GM12892 (cell line): ENCODE measurements at places on chromosomes 4 and X.

DNA sequence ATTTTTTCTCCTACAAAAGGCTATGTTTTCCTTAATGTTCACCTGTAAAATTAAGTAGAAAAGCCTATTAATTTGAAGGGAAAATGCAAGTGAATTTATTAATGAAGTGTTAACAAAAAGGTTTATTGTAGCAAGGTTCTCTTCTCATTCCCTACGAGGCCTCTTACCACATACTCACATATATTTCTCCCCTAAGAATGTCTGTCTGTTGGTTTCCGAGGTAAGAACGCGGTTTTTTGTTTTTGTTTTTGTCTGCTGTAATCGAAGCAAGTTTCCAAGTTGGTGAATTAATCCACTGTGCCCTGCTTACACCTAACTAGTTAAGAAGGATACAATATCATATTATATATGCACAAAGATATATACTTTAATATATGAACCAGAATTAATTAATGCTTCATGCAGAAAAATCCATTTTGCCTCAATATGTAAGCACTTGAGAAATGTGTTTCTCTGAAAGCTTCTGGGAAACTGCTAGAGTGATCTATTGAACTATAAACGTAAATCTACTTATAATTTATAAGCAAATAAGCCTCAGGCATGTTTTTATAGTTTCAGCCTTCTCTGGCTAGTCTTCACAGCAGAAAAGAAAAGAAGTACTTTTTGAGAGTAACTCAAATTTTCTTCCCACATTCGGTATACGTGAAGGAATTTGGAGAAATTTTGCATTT lies 120.8 kb downstream of the EGF start:
- no peak for DNase-seq

GRCh38 chr4:45199736-45200135 lies 473.4 kb upstream of the GNPDA2 start:
- no peak for DNase-seq

DNA sequence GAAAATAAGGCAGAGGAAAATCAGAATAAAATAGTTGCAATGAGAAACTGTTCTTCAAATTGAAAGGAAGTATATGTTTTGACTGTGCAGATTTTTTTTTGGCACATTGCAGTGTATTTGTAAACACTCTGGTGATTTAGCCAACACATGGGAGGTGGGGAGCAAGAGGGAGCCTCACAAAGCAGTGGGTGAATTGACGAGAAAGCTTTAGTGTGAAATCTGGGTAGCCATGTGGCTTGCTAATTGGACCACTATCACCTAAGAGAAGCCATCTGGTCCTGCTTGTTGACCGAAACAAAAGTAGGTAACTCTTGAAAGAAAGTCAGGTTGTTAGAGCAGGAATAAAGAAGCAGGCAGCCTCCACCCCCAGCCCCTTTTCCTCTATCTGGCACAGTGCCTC lies 10.4 kb downstream of the CLCN5 start:
- DNase-seq, result no peak

GRCh38 chr4:147492306-147492705 lies 11.4 kb downstream of the EDNRA start:
- no peak for DNase-seq

DNA sequence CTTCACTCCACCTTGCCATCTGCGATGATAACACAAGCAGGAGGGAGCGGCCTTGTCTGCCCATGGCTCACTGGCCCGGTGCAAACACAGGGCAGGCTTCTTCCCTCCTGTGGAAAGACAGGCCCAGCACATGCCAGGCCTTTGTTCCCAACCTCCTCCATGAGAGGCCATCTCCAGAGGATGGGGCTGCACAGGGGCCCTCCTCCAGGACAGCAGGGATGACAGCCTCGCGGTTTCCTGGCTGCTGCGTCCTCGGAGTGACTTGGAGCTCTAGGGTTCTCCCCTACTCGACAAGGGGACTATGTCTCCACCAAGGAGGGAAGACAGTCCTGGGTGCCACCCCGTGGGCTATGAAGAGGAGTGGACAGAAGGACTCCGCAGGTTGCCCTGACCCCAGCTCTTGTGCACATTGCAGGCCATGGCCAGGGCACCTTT lies 21.8 kb downstream of the RNF212 start:
- no peak for DNase-seq

GRCh38 chr4:165118256-165118909 lies 5.7 kb upstream of the TMEM192 start:
- DNase-seq, result no peak

DNA sequence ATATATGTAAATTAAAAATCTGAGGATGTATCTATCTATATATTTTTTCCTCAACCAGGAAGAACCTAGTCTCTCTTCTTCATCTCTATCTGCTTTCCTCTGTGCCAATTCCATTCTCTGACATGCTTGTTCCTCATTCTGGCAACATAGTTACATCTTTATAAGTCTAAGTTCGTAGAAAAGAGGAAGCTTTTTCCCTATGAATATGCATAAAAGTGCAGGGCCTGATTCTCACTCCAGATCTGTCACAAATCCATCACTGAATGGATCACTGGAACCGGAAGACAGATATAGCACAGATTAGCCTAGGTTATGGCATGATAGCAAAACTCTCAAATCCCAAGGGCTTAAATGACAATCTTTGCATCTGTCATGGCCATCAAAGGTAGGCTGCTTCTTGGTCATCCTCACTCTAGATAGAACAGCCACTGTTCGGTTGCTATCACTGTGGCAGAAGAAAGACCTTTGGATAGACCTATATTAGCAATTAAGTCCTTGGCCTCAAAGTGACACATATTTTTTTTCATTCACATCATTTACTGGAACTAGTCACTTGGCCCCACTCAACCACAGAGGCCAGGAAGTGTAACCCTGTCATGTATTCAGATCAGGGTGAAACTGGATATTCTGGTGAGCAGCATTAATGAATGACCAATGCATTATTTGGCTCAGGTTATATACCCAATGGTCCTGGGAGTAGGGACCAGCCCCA lies 22.2 kb downstream of the DTHD1 start:
- DNase-seq, result no peak

- no peak for DNase-seq
Observed at GRCh38 chr4:31660916-31661315, 940.7 kb downstream of the PCDH7 start.

DNA sequence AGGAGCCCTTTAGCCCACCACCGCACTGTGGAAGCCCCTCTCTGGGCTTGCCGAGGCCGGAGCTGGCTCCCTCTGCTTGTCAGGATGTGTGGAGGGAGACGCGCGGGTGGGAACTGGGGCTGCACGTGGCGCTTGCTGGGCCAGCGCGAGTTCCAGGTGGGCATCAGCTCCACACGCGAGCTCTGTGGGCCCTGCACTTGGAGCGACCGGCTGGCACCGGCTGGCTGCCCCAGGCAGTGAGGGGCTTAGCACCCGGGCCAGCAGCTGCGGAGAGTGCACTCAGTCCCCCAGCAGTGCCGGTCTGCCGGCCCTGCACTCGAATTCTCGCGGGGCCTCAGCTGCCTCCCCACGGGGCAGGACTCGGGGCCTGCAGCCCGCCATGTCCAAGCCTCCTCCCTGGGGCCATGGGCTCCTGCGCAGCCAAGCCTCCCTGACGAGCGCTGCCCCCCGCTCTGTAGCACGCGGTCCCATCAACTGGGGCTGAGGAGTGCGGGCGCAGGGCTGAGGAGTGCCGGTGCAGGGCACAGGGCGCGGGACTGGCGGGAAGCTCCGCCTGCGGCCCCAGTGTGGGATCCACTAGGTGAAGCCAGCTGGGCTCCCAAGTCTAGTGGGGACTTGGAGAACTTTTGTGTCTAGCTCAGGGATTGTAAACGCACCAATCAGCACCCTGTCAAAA lies 93.6 kb downstream of the DTHD1 start:
- DNase-seq, result no peak

GRCh38 chr4:101037249-101037648 lies 310.1 kb downstream of the PPP3CA start:
- DNase-seq, result no peak

- DNase-seq, result no peak
Observed at GRCh38 chr4:23166407-23166806, 473.7 kb downstream of the GBA3 start.
